CD4-positive, alpha-beta T cell (primary cell): ENCODE measurements at places on chromosomes 3 and 15.

- no peak for DNase-seq
Observed at GRCh38 chr3:41717641-41718040, 244.3 kb downstream of the ULK4 start.

- DNase-seq = no peak
Observed at GRCh38 chr3:134614955-134615354, 35.9 kb downstream of the KY start.

- DNase-seq = no peak
Observed at GRCh38 chr3:62876064-62876463, 848 bp upstream of the CADPS start.

- DNase-seq = no peak
Observed at GRCh38 chr3:142894493-142894892, 5.6 kb upstream of the PCOLCE2 start.

- no peak for DNase-seq
Observed at GRCh38 chr15:44501768-44502366, 35.1 kb upstream of the EIF3J start.
